ENCODE measurements at places on chromosomes 2 and 18.

- DNase-seq: peak; percentile 1
Measured at GRCh38 chr18:45571714-45572113, 43.6 kb upstream of the SLC14A2 start.

DNA sequence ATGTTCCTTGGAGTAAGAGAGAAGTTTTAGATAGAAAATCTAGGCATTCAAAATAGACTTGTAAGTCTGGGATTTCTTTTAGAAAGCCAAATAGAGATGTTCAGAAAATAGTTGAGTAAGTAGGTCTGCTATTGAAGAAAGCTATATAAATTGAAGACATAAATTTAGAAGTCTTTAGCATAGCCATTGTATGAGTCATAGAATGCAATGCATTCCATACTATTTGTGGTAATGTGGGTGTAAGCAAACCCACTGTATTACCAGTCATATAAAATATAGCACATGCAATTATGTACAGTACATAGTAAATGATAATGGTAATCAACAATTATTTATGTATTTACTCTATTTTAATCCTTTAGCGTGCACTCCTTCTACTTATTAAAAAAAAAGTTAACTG is 14.1 kb downstream of the MC4R start:
- DNase-seq: no peak

- no peak for DNase-seq
Measured at GRCh38 chr18:37628470-37629220, 63.0 kb upstream of the CELF4 start.

- DNase-seq: no peak
Measured at GRCh38 chr2:65595630-65596029, 163.2 kb upstream of the SPRED2 start.

DNA sequence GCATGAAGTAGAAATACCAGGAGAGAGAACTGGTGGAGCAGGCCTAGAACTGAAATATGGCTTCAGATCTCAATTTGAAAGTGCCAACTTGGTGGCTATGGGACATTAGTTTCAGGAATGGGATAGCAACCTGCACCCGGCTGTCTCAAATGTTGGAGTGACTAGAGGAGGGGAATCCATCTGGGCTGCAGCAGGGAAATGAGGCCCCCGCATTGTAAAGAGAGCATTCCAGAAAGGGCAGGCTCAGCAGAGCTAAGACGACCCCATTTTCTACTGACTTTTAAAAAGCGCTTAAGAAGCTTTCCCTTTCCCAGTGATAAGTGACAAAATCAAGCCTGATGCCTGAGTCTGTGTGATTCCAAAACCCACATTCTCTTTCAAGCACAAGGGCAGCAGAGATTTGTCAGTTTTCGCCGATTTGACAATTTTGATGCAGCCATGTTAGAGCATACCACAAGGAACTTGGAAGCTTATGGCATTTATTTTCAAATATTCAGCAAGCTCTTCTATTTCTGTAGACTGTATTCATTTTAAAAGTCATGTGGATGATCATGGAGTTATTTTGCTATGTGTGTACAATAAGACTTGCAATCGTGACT is 119.8 kb upstream of the ARHGAP28 start:
- DNase-seq: no peak

- no peak for DNase-seq
Measured at GRCh38 chr2:157251932-157252331, 5.6 kb upstream of the GALNT5 start.

- DNase-seq: no peak
Measured at GRCh38 chr18:29172756-29173067, 995.8 kb upstream of the CDH2 start.

- no peak for DNase-seq
Measured at GRCh38 chr2:235502336-235502735, 8.5 kb downstream of the AGAP1 start.

DNA sequence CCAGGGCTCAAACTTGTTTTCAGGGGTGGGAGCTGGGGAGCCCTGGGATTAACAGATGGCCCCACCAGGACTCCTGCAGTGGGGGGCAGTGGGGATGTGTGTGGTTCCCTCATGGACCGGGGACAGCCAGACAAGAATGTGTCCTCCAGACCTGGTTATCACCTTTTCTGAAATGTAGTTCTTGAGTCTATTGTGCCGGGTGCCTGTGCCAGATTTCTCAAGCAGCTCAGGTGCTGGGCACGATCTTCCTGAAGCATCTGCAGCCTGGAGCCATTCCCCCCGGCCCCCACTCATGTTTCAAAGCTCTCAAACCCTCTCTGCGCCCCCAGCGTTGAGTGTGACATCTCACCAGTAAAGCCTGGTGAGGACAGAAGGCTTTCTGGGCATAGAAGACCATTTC is 48.4 kb upstream of the HAAO start:
- no peak for DNase-seq

- no peak for DNase-seq
Measured at GRCh38 chr18:63446266-63446665, 24.0 kb upstream of the VPS4B start.

- no peak for DNase-seq
Measured at GRCh38 chr2:71060871-71061270, 7.6 kb upstream of the NAGK start.

- DNase-seq: no peak
Measured at GRCh38 chr2:20986024-20986939, 57.6 kb downstream of the APOB start.

- DNase-seq: no peak
Measured at GRCh38 chr2:180003073-180003472, 4.0 kb downstream of the CWC22 start.

GRCh38 chr2:35714883-35715282 is 640.7 kb upstream of the CRIM1 start:
- no peak for DNase-seq

GRCh38 chr2:213251618-213252017 is 32.6 kb upstream of the SPAG16 start:
- DNase-seq: peak; percentile 91

- peak; percentile 51 for DNase-seq
Measured at GRCh38 chr2:55954306-55955035, 30.9 kb upstream of the EFEMP1 start.

DNA sequence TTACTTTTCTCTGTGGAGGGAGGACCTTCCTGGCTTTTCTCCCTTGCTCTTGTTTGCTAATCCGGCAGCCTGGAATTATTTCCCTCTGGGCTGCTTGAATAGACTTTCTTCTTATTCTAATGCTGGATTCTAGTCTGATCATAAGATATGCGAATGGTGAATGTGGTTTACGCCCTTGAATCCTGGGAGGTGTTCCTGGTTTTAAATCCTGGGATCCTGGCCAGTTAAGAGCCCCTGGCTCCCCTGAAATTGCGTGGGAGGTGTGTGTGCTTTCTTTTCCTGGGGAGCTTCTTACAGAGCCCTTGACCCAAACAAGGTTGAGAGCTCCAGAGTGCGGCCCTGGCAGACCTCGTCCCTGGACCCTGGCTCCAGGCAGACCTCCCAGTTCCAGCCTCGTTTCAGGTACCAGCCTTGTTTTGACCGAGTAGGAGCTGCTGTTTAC is 2.8 kb downstream of the SH3BP4 start:
- no peak for DNase-seq

- DNase-seq: peak; percentile 21
Measured at GRCh38 chr2:660586-661359, 16.4 kb downstream of the TMEM18 start.

GRCh38 chr2:212066546-212066945 is 472.1 kb downstream of the ERBB4 start:
- DNase-seq: no peak

DNA sequence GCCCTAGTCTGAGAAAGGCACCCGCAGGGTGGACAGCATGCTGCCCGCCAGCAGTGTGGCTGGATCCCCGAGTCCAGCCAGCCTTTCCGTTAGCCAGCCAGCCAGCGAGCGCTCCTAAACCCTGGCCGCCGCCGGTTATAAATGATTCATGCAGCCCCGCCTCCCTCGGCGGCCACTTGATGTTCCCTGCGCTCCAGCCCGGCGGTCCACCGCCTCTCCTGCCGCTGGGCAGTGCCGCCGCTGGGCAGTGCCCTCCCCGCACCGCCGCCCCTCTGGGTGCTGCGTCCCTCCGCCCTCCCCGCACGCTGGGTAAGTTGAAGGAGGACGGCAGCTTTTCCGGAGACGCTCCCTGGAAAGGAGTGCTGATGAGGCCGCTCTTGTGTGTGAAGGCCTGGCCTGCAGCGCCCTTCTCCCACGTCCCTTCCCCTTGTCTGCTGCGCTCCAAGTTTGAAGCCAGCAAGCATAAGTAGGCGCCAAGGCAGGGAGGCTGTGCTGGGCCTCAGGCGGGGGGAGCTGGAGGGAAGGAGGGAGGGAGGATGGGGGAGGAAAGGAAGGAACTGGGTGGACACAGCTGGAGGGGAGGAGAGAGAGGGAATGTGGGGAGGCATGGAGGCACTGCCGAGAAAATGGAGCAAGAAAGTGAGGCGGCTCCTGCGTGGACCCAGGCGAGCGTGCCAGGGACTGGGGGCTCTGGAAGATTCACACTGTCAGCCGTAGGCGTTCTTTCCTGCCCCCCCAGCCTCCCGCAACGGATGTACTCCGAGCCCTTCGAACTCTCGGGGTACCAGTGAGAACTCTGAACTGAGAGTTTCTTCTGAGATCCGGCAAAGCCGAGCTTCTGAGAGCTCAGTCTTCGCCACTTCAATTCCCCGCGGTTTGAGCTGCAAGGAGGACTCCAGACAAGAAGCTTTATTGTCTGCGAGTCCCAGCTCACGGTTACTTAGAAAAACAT is 131.9 kb downstream of the GLI2 start:
- DNase-seq: peak; percentile 45

DNA sequence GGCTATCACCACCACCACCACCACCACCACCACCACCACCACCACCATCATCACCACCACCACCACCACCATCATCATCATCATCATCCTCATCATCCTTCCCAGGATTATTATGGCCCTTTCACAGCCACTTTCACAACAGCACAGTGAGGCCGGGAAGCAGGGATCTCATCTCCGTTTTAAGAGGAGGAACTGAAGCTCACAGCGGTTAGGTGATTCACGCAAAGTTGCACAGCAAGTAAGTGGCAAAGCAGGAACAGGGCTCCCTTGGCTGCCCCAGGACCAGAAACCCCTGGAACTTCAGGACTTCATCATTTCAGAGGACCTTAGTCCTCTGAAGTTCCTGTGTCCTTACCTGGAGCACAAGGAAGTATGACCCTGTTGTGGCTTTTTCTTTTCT is 26.8 kb downstream of the MRPL35 start:
- DNase-seq: no peak

GRCh38 chr2:219918944-219919343 is 291.5 kb downstream of the SLC4A3 start:
- DNase-seq: no peak

GRCh38 chr2:240569998-240570530 is 1.8 kb downstream of the RNPEPL1 start:
- no peak for DNase-seq

DNA sequence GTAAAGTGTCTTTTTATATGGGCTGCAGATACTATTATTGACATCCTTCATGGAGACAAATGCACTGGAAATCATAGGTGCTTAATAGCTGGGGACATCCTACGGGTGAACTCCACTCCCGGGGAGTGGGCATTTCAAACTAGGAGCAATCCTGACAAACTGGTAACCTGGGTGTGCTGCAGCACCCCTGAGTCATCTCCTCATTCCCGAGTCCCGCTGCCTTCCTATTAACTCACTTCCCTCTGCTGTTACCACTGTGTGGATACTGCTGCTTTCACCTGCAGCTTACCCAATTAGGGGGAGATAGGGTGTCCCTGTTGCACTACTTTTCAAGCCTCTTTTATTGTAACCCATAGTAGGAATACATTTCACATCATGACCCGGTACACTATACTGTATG is 134.2 kb downstream of the RAPGEF4 start:
- no peak for DNase-seq

GRCh38 chr2:230899786-230900185 is 25.3 kb downstream of the GPR55 start:
- DNase-seq: no peak

DNA sequence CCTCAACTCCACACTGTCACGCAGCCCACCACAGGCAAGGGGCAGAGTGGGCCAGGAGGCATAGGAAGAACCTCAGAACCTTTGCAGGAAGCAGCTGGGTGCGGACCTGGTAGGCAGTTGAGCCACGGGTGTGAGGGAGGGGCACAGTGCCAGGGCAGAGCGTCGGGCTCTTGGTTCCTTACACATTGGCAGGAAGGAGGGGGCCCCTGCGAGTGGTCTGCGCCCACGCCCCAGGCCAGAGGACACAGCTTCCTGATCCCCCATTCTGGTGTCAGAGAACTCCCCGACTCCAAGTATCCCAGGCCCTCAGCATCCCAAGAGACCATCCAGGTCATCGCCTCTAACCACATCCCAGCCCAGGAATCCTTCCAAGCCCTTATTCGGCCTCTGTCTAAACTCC is 61.5 kb downstream of the TNS1 start:
- no peak for DNase-seq

GRCh38 chr2:77999376-77999775 is 477.2 kb upstream of the LRRTM4 start:
- DNase-seq: no peak

DNA sequence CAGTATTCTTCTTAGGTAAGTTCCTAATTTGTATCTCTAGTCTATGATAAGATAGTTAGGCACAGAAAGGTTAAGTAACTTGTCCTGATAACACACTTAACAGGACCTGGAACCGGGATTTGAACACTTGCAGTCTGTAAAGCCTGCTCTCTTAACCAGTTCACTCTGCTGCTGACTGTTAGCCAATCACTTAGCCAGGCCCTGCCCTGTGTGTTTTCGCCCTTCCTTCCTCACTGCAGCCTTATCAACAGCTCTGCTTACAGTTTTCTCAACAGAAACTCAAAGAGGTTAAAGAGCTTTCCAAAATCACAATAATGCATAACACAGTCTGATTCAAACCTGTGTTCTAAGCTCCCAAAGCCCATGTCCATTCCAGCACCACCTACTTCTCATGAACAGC is 151.7 kb downstream of the TRABD2A start:
- no peak for DNase-seq

DNA sequence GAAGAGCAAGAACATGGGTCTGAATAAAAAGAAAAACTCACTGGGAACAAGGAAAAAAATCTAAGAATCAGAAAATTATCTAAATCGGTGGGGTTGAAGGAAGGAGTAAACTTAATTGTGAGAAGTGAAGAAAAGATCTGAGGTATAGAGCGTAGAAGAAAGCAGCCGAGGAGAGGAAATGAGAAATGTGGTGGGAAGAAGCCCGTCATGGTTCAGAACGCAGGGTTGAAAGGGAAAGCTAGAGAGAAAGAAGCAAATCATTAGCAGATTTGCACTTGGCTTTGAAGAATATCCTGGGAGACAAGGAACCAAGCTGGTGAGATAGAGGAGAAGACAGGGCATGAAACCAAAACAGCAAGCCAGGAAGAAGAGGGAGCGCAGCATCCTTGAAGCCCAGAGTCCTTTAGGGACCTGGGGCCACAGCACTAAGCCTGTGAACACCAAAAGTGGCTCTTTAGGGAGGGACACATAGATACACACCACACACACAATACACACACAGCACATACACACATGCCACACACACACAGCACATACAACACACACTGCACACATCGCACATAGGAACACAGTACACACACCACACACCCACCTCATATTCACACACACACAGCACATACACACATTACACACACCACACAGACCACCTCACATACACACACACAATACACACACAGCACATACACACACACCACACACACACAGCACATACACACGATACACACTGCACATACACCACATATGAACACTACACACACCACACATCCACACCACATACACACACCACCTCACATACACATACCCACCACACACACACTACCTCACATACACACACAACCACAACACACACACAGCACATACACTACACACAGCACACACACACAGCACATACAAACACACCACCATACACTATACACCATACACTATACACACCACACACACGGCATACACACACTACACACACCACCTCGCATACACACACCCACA is 274.6 kb downstream of the ETAA1 start:
- DNase-seq: no peak

- DNase-seq: no peak
Measured at GRCh38 chr18:24185805-24186204, 46.9 kb downstream of the CABYR start.
